ENCODE measurements at places on chromosomes 4 and X.
A peak's percentile ranks its signal among the peaks of the same experiment; 100 is the strongest.

GRCh38 chr4:15935504-15936402 lies 2.8 kb downstream of the FGFBP1 start:
- no peak for DNase-seq

GRCh38 chr4:144711700-144712456 lies 65.9 kb downstream of the HHIP start:
- DNase-seq, result no peak

DNA sequence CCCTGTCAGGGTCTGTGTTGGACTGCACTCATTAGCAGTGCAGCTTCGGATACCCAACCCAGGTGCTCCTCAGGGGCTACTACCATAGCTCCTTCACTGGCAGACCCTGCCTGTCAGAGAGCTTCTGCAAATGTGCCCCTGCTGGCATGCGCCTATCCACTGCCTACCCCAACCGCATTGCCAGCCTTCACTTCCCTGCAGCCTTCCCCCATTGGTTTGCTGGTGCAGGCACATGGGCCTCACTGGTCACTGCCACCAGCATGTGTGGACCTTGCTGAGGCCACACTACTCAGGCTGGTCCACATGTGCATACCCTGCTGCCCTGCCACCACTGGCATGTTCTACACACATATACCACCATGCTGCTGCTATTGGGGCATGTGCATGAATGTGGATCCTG lies 72.5 kb upstream of the MAGEH1 start:
- no peak for DNase-seq

DNA sequence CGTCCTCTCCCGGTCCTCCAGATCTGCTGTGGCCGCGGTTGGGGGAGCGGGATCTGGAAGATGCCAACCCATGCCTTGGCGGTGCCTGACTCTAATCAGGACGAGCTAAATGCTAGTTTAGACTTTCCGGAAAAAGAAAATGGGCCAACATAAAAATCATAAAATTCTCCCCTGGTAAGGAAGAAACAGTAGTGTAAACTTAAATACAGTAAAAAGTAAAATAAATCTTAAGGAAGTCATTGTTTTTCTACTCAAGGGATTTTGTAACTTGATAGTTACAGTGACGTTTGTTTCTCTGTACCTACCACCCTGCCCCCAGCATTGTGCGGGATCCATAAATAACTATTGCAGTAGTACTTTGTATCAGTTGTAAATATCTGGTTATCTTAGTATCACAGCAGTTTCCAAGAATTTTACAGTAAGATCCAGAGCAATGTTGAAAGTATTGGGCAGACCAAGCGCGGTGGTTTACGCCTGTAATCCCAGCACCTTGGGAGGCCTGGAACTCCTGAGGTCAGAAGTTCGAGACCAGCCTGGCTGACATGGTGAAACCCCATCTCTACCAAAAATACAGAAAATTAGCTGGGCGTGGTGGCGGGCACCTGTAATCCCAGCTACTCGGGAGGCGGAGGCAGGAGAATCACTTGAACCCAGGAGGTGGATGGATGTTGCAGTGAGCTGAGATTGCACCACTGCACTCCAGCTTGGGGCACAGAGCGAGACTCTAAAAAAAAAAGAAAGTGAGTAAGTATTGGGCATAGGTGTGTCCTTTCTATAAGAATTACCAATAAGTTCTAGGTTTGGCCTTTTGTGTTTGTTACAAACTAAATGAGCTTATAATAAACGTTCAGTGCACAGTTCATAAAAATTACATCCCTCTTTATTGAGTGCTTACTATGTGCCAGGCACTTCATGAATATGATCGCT lies 1.0 kb upstream of the PLA2G12A start:
- DNase-seq, result no peak

- DNase-seq, result no peak
Observed at GRCh38 chr4:27304751-27305150, 444.1 kb downstream of the STIM2 start.

GRCh38 chrX:106726485-106727437 lies at the start of gene RNF128:
RNF128 (plus strand) TSS chrX:106726701; CDS start chrX:106726914, 213 bp downstream.
- DNase-seq, result peak; percentile 21

- no peak for DNase-seq
Observed at GRCh38 chrX:71919431-71919830, 8.8 kb downstream of the NHSL2 start.

GRCh38 chrX:108186811-108187210 lies 95.2 kb downstream of the ATG4A start:
- no peak for DNase-seq

- DNase-seq, result no peak
Observed at GRCh38 chrX:153771415-153772315, 7.6 kb downstream of the PLXNB3 start.

DNA sequence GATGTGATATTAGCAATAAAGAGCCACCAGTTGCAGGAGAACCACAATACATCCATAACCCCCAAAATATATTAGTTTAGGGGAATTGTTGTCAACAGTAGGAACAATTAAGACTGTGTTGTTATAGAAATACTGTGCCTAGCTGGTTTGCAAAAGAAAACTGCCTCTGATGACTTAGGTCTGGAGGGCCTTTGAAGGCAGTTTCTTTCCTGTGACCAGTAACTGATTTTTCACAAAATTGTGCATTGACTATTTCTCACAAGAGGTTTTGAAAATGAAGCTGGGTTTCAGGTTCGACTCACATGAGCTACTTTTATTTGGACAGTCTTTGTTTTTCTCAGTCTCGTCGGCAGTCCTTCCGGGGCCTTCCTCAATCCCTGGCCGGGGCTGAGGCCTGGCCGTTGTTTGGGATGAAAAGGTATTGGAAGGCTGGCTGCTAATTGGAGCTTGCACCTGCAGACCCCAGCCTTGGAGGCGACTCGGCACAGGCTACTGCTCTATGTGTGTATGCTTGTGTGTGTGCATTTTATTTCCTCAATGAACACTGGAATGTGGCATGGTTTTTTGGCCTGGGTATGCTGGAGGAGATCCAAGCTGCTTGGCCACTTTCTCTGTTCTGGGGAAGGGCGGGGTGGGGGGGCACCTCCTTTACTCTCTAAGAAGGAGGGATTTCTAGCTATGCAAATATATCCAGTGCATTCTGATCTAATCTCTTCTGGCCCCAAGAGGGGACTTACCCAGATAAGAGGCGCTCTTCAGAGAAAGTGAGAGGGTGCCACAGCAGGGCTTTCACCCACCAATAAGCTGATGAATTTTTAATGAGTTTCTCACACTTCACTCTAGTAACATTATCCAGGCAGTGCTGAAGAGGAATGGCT lies 49.5 kb upstream of the LNX1 start:
- DNase-seq, result no peak

DNA sequence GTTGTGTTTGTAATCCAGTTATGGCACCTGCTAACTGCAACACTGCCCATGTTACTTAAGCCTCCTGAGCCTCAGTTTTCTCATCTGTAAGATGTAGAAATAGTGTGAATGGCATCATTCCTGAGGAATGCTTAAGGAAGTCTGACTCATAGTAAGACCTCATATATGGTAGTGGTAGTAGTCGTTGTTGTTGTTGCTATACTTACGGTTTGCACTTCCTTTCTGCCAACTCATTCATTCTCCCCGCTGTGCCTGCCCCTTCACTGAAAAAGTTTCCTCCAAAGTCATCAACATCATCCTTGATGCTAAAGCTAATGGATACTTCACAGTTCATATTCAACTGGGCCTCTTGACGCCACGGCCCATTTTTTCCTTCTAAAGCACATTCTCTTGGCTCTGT lies 54.2 kb upstream of the SPANXN3 start:
- no peak for DNase-seq

DNA sequence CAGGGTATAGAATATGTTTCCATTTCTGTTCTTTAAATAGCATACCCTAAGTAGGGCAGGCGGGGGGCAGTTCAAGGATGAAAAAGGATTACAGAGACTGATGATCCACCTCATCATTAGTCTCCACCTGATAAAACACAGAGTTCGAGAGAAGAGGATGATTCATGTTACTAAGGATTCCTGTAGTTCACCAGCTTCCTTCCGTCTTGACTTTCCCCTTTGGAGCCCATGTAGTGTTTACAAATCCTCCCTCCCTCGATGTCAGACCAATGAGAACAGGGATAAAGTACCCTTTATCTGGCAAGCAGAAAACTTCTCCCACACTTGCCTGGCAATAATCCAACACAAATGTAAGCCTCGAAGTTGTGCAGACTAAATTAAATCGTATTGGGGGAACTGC lies 526.3 kb upstream of the FAM241A start:
- DNase-seq, result no peak

DNA sequence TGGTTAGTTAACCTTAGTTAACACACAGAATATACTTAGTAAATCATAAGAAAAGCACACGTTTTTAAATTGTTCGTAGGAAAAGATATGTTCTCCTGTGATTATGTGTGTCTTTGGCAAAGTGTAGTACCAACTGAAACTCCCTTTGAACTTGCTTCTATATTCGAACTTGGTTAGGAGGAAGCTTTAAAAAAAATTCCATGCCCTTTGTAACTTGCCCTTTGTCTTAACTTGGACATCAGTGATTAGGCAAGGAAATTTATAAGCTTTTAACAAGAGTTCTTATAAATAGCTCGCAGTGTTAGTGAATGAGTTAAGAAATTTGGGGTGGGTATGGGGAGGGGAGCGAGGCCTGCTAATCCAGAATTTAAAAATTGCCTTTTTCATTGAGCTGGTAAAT lies 33.4 kb downstream of the TXLNG start:
- no peak for DNase-seq

DNA sequence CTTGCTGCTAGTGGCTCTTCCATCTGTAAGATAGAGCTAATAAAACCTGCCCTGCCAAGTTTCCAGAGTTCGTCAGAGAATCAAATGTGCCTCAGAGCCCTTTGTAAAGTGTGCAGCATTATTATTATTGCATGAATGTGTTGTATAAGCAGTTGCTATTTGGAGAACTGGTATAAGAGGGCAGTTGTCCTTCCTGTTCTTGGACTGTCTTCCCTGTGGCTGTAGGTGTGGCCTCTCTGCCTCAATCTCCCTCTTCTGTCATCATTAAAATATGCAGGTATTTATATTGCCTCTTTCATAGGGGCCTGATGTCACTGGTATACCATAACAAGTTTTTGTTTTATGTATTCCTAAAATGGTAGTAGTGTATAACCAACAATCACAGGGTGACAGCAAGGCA lies 3.8 kb downstream of the MTM1 start:
- DNase-seq, result no peak

- peak; percentile 72 for DNase-seq
Observed at GRCh38 chrX:78321809-78322208, 5.6 kb downstream of the CYSLTR1 start.

DNA sequence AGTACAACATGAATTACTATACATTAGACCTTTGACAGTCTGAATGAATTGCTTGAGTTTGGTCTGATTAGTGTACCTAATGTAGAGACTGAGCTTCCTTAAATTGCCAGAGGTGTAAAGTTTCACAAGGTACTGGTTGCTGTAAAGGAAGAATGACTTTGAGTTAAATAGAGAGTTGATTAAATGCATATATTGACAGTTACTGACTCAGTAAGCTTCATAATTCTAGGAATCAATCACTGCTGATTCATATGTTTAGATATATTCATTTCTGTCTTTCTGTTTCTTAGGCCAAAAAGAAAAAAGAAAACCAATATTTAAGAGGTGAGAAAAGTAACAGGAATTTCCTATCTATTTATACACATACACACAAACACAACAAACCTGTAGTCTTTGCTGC lies 16.2 kb upstream of the ART3 start:
- no peak for DNase-seq

DNA sequence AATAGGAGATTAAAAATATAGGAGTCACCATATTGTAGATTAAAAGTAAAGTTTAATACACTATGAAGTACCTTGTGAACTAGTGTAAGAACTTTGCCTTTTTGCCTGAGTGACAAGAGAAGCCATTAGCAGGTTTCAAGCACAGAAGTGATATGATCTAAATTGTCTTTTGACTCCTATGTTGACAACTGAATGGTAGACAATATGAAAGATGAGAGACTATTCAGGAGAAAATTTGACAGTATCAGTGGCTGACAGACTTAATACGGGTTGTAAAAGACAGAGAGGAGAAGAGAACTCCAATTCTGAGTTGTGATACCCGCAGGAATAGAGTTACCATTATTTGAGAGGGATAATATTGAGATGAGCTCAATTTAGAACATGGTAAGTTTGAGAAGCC lies 1259.8 kb downstream of the PCDH7 start:
- no peak for DNase-seq

DNA sequence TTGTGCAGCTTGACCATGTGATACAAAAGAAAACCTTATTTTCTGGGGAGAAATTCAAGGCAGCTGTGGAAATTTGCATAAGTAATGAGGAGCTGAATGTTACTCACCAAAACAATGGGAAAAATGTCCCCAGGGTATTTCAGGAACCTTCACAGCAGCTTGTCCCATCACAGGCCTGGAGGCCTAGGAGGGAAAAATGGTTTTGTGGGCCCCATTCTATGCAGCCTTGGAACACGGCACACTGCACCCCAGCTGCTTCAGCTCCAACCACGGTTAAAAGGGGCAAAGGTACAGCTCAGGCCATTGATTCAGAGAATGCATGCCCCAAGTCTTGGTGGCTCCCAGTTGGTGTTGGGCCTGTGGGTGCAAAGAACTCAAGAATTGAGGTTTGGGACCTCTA lies 216.1 kb downstream of the MAGEE1 start:
- no peak for DNase-seq

- peak; percentile 33 for DNase-seq
Observed at GRCh38 chrX:51665981-51666380, 16.6 kb downstream of the CENPVL2 start.

DNA sequence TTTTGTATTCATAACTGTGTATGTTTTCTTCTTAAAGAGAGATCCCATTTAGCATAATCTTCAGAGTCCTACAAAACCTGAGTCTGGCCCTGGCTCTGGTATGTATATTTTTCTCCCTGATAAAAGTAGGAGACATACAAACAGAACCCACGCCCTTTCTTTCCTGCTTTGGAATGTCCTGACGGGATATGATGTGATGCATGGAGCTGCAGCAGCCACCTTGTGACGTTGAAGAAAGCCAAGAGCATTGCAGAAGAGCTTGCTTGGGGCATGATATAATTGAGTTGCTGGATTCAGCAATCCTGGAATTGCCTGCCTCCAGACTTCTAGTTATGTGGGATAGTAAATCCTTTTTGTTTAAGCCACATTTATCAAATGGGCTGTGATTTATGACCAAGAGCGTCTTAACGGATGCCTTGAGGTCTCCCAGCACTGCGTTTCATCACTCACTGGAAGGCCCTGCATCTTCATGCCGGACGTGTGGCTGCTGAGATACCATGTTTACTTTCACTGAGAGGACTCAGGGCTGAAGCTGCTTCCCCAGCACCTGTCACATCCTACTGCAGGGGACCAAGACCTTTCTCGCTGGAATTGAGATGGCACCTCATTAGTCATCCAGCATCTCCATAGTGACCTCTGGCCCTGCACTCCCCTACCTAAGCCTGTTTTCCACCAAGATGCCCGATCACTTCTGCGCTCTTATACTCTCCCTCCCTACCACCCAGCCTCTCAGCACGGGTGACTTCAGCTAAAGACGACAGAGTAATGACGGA lies 107.0 kb downstream of the ENPP6 start:
- DNase-seq, result no peak

GRCh38 chrX:103373581-103373980 lies 2.8 kb upstream of the BEX3 start:
- DNase-seq, result no peak

GRCh38 chrX:151458824-151459223 lies 61.8 kb downstream of the VMA21 start:
- no peak for DNase-seq
